SW480 (cell line): ENCODE measurements at places on chromosomes 4 and X.

DNA sequence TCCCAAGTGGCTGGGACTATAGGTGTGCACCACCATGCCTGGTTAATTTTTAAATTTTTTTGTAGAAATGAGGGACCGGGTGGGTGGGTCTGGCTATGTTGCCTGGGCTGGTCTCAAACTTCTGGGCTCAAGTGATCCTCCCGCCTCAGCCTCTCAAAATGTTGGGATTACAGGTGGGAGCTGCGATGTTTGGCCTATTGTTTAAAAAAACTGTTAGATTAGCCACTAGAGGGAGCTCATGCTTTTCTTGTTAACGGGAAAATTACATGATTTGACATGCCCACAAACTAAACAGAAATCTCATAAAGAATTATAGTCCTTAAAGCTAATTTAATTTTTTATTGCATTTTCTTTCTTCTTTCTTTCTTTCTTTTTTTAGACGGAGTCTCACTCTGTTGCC, 5.0 kb upstream of the SDAD1 start:
- DNase-seq = peak; percentile 53

DNA sequence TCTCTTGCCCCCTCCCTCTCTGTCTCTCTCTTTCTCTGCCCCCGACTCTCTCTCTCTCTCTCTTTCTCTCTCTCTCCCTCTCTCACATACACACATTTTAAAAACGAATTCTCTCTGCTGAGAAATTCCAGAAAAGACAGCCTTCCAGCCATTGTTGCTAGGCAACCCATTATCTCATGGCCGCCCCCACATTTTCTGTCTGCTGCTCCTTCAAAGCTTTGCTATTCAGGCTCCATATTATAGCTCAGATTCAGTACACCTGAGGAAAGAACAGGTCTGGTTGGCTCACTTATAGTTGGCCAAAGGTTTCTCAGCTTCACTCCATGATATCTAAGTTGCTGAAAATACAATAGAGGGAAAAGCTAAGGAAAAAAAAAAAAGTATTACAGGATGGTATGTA, 174.4 kb upstream of the RADX start:
- DNase-seq = no peak

DNA sequence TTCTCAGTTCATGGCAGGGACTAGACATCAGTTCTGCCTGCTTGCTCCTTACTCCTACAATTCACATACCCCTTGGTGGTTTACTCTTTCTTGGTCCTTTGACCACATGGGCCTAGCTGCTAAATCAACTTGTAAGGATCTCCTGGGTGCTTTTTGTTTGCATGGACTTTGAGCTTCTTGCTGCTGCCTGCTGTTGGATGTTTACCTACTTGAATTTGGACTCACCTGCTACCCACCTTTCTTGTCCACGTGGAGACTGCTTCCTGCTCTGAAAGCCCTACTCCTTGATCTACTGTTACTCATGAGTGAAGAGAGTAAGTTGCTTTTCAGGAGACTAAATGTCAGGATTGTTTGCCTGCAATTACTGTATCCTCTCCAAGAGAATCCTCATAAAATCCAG, 15.2 kb upstream of the ARHGAP24 start:
- no peak for DNase-seq

DNA sequence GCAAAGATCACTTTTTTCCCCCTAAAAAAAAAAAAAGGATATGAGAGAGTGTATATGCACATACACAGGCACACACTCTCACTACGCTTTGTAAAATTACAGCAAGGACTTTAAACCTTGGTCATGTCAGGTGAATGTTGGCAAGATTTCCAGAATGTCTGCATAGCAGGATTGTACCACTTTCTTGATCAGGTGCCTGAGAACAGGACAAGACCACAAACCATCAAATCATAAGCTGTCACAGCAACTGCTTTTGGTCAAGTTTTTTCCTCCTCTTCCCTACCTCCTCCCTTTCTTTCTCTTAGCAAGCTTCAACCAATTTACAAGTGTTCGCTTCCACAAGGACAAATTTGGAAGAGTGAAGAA, 15.3 kb downstream of the PPARGC1A start:
- no peak for DNase-seq

DNA sequence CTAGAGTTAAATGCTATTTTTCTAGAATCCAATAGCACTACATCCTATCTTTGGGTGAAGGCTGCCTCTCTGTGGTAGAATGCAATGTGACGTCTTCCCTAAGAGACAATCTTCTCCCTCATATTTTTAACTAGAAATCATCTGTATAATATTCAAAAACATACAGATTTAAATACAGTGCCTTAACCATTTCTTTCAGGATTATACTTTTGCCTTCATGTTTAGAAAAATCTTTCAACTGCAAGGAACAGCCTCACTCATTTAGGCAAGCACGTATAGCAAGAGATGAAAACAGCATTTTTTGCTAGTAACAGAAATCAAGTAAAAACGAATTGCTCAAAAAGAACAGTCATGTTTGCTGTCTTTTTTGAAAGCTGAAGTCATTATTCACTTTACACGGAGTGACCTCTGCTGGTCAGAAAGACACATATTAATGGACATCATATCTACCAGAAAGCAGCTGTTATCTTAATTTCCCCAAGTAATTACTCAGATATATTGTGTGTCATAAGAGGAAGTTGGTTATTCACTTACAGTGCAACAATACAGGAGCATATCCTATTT, 422.3 kb downstream of the STPG2 start:
- DNase-seq = peak; percentile 3

GRCh38 chrX:48785186-48785539, 1.2 kb upstream of the GATA1 start:
- DNase-seq = no peak

DNA sequence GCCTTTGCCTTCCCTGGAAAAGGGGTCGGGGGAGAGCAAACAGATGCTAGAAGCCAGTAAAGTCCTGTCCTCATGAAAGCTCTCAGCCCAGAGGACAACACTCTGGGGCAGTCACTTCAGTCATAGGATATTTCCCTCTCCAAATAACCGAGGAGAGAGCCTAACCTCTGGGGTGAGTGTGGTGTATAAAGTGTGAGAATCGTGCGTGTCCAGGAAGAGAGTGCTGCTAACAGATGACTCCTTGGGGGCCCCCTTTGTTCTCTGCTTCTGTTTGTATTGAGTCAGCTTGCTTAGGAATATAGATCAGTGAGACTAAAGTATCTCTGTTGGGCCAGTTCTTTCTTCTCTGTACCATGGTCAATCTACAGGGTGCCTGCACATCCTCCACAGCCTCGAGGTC, 247.2 kb downstream of the PALLD start:
- DNase-seq = no peak

DNA sequence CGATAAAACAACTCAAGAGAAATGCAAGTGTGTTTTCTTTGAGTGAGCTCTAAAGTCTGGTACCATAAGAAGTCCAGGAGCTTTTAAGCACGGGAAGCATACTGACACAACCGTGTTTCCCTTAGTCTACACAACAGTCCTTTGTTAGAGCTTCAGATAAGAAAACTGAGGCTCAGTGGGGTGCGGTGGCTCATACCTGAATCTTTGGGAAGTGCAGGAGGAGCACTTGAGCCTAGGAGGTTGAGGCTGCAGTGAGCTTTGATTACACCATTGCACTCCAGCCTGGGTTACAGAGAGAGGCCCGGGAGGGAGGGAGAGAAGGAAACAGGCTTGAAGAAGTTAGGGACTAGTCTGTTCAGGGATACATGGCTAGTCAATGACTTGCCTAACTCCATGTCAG, 21.9 kb downstream of the LEF1 start:
- no peak for DNase-seq

DNA sequence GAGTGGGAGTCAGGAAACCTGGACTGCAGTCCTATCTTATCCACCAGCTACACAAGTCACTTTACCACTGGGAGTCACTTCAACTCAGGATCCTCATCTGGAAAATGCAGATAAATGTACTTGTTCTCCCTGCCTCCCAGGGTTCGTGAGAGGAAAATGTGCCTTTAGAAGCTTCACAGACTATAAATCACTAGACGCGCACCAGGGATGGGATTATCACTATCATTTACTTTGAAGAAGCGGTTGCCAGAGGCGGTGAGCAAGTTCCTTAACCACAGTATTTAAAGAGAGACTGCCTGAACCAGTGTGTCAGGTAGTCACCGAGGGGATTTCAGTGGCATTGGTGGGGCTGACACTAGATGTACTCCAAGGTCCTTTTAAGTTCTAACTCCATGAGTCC, 219.5 kb downstream of the HS6ST2 start:
- no peak for DNase-seq

GRCh38 chr4:140158365-140159030, 4.5 kb upstream of the MAML3 start:
- no peak for DNase-seq

GRCh38 chrX:19593690-19594089, 78.4 kb upstream of the MAP3K15 start:
- peak; percentile 42 for DNase-seq

- peak; percentile 20 for DNase-seq
Observed at GRCh38 chr4:103197765-103198110, 405 bp downstream of the CENPE start.

DNA sequence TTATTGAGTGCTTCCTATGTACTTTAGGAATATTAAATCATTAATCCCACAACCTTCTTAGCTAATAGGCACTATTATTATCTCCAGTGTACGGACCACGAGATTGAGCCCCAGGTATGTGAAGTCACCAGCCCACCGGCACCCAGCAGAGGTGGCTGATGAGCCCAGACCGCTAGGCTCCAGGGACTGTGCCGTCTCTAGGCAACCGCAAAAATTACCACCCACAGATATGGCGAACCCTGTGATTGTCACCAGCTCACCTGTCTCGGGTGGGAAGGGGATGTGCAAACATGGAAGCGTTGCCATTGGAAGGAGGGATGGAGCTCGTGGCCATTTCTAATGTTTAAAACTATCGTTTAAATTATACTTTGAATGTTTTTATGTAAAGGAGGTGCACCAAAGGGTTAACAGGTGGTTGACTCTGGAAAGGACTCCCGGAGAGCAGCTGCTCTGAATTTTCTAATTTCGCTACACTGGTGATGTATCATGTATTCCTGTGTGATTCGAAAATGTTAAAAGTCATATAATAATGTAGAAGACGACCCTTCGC, 21.0 kb upstream of the JAKMIP1 start:
- no peak for DNase-seq

GRCh38 chr4:154643493-154643892, 31.0 kb upstream of the FGG start:
- no peak for DNase-seq

DNA sequence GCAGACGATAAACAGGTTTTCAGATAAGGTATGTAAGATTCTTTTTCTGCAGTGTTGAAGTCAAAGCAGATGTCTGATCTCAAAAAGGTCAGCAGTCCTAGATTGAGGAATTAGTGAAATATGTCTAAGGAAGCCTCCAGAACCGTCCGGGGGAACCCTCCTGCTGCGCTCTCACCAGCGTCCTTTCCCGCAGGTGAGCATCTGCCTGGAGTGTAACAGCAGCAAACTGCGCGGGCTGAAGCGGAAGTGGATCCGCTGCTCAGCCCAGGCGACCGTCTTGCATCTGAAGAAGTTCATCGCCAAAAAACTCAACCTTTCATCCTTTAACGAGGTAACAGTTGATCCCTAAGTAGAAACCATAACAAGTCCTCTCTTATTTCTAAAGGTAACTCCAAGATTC, 55.5 kb downstream of the PCGF3 start:
- no peak for DNase-seq

DNA sequence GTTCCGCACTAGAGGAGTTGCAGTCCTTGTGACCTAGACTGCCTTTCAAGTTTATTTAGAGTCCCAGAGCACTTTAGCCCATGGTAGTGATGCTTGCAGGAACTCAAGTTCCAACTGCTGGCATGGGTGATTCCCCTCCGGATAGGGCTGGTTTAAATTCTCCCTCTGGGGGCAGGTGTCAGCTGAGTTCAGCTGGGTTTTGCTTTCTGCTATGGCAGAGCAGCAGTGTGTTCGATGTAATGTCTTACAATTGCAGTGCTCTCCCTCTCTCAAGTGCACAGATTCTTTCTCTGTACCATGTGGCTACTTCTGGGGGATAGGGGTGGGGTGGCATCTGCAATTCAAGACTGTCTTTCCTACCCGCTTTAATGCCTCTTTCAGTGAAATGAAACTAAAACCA, 164.8 kb upstream of the ZIC3 start:
- DNase-seq = no peak

DNA sequence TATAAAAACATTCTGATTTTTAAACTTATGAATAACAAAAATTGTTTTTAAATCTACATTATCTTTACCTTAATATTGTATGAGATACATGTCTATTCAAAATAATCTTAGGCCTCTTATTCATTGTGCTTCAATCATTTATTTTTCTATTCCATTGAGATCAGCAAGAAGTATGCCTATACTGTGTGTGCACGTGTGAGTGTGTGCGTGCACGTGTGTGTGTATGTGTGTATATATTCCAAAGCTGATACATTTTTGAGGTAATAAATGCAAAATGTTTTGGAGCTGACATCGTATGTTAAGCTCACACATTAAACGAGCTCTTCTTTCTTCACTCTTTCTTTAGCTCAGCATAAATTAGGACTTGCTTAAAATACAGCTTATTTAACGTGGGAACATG, 1701.2 kb upstream of the PCDH10 start:
- DNase-seq = no peak

- DNase-seq = no peak
Observed at GRCh38 chrX:120690344-120690743, 60.5 kb upstream of the C1GALT1C1 start.

DNA sequence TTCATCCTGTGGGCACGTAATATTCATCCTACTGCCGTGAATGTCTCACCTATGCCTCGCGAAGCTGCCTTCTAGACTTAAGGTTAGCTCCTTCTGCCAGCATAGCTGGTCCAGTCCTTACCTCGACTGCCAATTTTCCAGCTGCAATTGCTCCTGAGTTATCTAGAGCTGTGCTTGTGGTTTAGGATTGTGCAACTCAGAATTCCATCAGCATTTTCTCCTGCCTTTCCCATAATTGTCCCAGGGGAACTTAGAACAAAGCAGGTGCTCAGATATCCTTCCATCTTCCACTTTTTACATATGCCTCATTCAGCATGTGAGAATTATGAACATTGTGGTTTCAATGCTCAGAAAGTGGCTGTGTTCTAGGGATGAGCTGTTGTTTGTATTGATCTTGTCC, 131.4 kb upstream of the ADGRL3 start:
- DNase-seq = peak; percentile 2

DNA sequence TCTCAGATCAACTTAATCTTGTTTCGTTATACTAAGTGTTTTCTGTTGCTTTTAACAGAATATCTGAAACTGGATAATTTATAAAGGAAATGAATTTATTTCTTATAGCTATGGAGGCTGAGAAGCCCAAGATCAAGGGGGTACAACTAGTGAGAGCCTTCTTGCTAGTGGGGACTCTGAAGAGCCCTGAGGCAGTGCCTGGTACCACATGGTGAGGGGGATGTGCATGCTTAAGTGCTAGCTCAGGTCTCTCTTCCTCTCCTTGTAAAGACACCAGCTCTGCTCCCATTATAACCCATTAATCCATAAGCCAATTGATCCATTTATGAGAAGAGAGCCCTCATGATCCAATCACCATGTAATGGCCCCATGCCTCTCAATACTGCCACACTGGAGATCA, 17.9 kb downstream of the COX18 start:
- no peak for DNase-seq
